ENCODE measurements at places on chromosomes 2 and 18.
A peak's percentile ranks its signal among the peaks of the same experiment; 100 is the strongest.

- DNase-seq = no peak
These were observed 50.5 kb upstream of the FHOD3 start for GRCh38 chr18:36247036-36247435.

DNA sequence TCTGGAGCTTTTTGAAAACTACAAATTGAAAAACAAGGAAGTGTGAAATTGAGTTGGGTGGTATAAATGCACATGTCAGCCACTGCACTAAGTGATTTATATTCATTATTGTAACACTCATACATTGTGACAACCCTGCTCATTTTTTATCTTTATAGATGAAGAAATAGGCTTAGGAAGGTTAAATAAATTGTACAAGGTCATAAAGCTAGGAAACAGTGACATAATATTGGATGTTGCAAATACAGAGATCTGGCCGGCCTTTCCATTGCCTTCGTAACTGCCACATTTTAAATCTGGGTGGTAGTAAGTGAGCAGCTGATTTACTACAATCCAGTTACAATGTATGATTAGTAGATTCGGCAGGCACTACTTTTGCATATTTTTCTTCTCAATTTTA, 76.6 kb upstream of the LPIN2 start:
- DNase-seq = no peak

- no peak for DNase-seq
These were observed 148.0 kb upstream of the ALPP start for GRCh38 chr2:232230560-232230959.

GRCh38 chr2:16958266-16958665, 292.6 kb upstream of the CYRIA start:
- no peak for DNase-seq

DNA sequence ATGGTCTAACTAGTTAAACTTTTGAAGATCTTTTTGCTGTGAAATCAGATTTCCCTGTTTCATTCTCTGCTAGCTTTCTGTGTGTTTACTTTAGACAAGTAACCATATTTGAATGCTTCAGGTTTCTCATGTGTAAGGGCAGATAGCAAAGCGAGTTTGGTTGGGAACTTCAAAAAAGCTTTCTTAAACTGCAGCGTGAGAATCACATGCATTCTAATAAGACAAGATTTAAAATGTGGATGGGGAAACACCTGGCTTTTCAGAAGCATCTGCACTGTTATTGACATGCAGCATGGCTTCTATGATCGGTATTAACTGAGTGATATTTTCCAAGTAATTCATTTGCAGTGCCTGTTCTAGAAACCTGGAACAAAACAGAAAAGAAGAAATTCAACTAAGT, 119.3 kb downstream of the ABCA12 start:
- no peak for DNase-seq

- no peak for DNase-seq
These were observed 1228.3 kb upstream of the CHAC2 start for GRCh38 chr2:52539026-52539970.

- no peak for DNase-seq
These were observed 148.4 kb upstream of the CAPN13 start for GRCh38 chr2:30955516-30956132.

- no peak for DNase-seq
These were observed 28.3 kb upstream of the SNED1 start for GRCh38 chr2:240970104-240970503.

DNA sequence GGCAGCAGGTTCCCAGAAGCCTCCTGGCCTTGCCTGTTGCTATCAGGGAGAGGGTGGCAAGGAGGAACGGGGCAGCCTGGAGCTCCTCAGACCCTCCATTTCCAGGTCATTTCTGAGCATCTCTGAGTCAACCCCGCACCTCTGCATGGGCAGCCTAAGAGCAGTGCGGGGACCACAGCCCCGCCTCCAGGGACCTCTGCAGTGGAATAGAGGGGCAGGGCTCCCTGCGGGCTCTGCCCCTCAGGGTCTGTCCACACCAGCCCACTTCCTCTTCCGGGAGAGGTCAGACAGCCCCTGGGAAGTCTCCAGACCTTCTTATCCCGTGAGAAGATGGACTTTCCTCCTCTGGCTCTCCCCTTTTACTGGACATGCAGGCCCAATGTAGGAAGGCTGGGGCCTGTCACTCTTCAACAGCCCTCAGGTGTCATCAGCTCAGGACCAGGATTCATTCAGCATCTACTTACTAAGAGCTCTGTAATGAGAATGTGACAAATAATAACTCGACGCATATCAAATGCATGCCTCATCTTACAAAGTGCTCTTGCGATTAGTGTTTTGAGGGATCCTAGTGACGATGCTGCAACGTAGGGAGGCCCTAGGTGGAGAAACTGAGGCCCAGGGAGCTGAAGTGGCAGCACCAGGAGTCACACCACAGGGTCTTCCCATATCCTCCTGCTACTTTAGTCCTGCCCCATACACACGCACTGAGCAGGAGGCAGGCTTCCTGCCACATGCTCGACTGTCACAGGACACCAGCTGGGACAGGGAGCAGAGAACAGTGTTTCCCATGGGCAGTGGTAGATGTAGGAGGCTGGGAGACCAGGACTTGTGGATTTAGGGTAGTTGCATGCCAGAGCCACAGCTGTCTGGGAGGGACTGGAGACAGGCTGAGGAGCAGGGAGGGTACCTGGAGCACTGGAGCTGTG, 28.0 kb downstream of the SH2D6 start:
- DNase-seq = no peak

GRCh38 chr2:36963106-36963505, 3.2 kb downstream of the STRN start:
- DNase-seq = no peak

DNA sequence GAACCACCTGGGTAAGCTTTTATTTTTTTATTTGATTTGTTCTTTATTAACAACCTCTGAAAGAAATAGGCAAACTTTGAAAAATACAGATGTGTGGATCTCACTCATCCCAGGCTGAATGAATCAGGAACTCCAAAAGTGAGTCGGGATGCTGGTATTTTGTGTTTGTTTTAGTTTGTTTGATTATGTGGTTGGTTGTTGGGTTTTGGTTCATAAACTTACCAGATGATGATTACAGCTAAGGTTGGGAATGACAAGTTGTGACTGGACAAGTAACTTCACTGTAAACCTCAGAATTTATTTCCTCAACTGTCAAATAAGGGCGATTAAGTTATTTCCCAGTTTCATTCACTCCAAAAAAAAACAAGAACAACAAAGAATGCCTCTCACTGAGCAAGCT, 80.5 kb upstream of the KIF5C start:
- DNase-seq = no peak

- DNase-seq = no peak
These were observed 38.0 kb upstream of the NEDD4L start for GRCh38 chr18:58005885-58006523.

- no peak for DNase-seq
These were observed 315.4 kb downstream of the CDH7 start for GRCh38 chr18:66066191-66066590.

GRCh38 chr2:66030553-66030952, 404.4 kb upstream of the MEIS1 start:
- no peak for DNase-seq

DNA sequence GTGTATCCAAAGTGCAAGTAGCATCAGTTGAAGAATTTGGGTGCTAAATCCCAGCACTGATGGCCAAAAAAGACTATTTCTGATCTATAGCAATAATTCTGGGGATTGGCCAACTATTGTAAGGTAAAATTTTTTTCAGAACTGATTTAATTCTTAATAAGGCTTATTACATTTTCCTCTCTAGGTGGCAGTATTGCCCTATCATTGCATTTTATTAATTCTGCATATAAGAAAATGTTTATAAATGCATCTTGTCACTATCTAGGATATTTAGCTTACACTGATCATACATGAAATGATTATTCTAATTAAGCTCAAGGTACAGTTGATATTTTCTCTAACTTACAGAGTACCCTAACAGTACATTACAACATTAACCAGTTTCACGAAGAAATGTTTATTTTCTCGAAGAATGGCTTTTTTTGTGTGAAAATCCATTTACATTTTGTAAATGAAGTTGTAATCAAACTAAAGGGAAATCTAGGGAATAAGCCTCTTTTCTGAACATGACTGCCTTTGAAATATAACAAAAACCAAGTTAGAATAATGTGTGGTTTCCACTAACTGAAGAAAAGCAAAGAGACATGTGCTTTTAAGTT, 11.0 kb downstream of the TTN start:
- DNase-seq = no peak

GRCh38 chr18:23887493-23887892, 127.1 kb upstream of the TTC39C start:
- DNase-seq = peak; percentile 90
